ENCODE measurements at places on chromosomes 3 and 15. TPM values are rescaled to one million over a fixed set of nuclear protein-coding genes. Genes with fewer than 3 reads are reported as not detected.

Gene CXCR6
- 0.42 TPM for total RNA-seq

Gene MCTP2
- total RNA-seq: 3.7 TPM

Gene RBP2
- total RNA-seq: not detected

Gene MLH1
- total RNA-seq: 24.2 TPM

Gene TIGIT
- total RNA-seq: 0.48 TPM

Gene PDZRN3
- total RNA-seq: 71.9 TPM

Gene DAPK2
- total RNA-seq: 3.1 TPM

Gene DHX36
- total RNA-seq: 69.0 TPM

Gene GP9
- total RNA-seq: 0.48 TPM

Gene TMC3
- not detected for total RNA-seq

Gene POLQ
- 0.48 TPM for total RNA-seq

Gene GOLGA6B
- total RNA-seq: not detected

Gene NEIL1
- total RNA-seq: 11.7 TPM

Gene SPTSSB
- total RNA-seq: not detected

Gene MYO5C
- 11.1 TPM for total RNA-seq

Gene GRAMD2A
- total RNA-seq: 0.10 TPM

Gene CSPG4
- 134 TPM for total RNA-seq

Gene CTXN2
- total RNA-seq: not detected

Gene RASL12
- 82.4 TPM for total RNA-seq

Gene TKT
- total RNA-seq: 125 TPM

Gene MAP3K13
- 20.7 TPM for total RNA-seq

Gene BUB1B
- 1.2 TPM for total RNA-seq

Gene COL6A5
- total RNA-seq: not detected

Gene CPNE9
- not detected for total RNA-seq

Gene C3orf49
- total RNA-seq: not detected

Gene ADPRH
- 15.3 TPM for total RNA-seq
